Activated CD4-positive, alpha-beta memory T cell treated with anti-CD3 and anti-CD28 coated beads for 36 hours (primary cell): ENCODE measurements at places on chromosomes 13 and 19.

GRCh38 chr13:78958006-78958405 lies 299.1 kb upstream of the OBI1 start:
- DNase-seq, result no peak

- DNase-seq, result no peak
Measured at GRCh38 chr13:42706286-42706685, 75.1 kb upstream of the FAM216B start.

- no peak for DNase-seq
Measured at GRCh38 chr13:44426461-44426860, 52.8 kb downstream of the SERP2 start.

DNA sequence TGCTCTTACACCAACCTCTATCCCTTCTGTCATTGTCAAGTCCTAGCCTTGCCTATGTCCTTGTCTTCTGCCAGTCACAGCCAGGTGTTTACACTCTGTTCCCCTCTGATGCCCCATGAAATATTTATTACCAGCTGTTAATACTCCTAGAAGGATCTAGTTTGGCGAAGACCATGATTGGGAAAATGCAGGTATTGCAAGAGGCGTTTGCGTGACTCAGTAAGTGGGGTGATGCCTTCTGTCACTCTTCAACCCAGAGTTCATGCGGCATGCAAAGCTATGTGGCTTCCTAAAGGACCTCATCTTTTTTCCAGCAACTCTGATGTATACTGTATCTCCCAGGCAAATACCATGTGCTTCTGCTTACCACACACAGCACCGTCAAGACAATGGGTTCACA lies 81.8 kb upstream of the GJB6 start:
- DNase-seq, result no peak

- peak; percentile 9 for DNase-seq
Measured at GRCh38 chr19:35353635-35354034, 4.6 kb upstream of the FFAR3 start.

- DNase-seq, result no peak
Measured at GRCh38 chr13:26923824-26924605, 163.4 kb upstream of the GPR12 start.

DNA sequence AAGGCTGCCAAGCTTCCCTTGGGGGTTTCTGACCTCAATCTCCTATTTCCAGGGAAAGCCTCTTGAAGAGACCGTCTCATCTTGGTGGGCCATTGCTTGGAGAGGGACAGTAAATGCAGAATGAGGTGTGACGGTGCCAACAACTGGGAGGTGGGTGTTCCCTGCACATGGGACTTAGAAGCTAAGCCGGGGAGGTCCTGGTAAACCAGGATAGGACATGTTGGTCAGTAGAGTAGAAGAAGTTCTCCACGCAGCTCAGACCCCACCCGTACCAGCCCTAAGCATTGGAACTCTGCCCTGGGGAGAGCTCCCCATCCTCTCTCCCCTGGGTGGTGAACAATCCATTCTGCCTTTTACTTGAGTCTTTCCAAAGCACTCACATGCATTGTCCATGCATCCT lies 92.0 kb downstream of the SOX1 start:
- DNase-seq, result no peak

DNA sequence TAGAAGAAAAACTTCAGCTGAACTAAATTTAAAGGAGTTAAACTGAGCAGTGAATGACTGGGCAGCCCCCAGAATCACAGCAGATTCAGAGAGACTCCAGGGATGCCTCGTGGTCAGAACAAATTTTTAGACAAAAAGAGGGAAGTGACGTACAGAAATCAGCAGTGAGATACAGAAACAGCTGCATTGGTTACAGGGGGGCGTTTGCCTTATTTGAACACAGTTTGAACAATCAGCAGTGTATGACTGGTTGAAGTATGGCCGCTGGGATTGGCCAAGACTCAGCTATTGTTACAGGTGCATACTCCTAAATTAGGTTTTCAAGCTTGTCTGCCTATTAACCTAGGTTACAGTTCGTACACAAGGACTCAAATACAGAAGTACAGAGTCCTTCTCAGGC lies 2.2 kb upstream of the SPRYD7 start:
- no peak for DNase-seq

DNA sequence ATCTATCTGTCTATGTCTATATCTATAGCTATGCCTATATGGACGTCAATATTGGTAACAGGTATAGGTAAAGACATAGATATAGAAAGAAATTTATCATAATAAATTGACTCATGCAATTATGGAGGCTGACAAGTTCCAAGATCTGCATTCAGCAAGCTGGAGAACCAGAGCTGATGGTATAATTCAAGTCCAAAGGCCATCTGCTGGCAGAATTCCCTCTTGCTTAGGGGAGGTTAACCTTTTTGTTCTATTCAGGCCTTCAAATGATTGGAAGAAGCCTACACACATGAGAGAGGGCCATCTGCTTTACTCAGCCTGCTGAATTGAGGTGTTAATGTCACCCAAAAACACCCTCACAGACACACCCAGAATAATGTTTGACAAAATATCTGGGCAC lies 10.8 kb downstream of the RASL11A start:
- DNase-seq, result no peak

DNA sequence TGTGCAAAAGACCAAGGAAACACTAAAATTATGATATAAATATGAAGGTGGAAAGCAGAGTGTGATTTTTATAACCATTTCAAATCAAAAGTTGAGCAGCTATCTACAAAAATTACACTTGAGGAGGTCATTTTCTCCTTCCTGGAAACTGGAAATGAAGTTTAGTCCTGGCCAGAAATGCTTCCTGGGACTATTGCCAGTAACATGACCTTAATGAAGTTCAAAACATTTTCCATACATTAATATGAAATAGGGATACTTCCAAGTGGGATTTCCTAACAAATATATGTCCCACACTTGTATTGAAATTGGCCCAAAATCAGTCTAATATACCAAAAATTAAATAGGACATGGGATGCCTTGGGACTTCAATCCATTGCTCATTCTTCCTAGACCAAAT lies 1556.8 kb upstream of the MIR17HG start:
- no peak for DNase-seq

- DNase-seq, result no peak
Measured at GRCh38 chr13:102556806-102557205, 40.0 kb upstream of the TPP2 start.

DNA sequence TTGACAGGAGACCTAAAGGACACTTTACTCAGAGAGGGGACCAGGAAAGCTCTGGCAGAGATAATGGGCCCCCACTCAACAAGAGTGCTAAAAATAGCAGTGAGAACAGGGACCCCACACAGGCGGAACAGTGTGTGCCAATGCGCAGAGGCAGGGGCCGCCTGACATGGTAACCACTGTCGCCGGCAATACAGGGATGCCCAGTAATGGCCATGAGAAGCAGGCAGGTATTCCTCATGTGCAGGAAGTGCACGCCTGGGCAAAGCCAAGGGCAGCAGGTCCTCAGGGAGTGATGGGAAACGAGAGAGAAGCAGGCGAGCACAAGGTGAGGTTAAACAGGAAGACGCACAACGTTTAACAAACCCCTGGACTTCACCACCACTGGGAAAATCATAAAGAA lies 757.1 kb downstream of the LIG4 start:
- DNase-seq, result no peak

DNA sequence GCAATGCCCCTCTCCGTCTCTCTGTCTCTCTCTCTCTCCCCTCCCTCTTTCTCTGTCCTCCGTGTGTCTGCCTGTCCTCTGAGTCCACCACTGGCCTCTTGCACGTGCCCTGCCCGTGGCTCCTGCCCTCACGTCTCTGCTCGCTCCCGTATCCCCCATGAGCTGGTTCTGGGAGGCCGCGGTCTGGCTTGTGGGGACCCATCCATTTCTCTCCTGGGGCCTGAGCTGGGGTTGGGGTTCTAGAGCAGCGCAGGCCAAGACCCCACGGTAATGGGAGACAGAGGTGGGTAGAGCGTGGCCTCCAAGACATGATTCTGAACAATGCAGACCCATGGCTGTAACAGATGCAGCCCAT lies 19.0 kb downstream of the C2CD4C start:
- no peak for DNase-seq

DNA sequence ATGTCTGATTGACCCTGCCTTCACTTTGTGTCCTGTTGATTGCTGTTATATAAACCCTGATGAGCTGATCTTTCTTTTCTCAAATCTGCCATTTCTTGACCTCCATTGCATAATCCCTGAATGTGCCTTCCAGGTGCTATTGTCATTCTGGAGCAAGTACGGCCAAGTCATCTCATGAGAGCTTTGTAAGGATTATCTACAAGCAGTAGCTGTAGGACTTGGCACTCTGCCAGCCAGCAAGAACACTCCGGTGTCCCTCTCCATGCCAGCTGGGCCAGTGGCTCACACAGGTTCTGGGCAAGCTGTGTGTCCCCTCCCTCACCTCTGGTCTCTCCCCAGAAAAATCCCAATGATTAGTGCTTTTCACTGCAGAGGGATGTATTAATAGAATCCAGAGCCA lies 348.1 kb downstream of the FOXO1 start:
- DNase-seq, result no peak

DNA sequence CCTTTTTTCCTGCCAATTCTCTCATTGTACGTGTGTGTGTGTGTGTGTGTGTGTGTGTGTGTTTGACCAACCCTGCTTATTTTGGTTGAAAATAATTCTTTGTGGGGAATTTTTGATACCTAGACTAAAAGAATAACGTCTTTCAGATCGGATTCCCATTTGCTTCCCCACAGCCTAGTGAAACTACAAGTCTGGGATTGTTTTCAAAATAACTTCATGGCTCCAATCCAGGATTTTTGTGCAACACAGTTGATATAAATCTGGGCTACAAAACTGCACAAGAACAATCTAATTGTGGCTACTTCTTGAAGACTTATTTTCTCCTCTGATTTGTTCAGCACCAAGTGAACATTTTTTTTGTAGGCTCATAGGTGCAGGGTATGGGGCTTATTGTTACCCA lies 332.8 kb upstream of the MIR17HG start:
- DNase-seq, result no peak

DNA sequence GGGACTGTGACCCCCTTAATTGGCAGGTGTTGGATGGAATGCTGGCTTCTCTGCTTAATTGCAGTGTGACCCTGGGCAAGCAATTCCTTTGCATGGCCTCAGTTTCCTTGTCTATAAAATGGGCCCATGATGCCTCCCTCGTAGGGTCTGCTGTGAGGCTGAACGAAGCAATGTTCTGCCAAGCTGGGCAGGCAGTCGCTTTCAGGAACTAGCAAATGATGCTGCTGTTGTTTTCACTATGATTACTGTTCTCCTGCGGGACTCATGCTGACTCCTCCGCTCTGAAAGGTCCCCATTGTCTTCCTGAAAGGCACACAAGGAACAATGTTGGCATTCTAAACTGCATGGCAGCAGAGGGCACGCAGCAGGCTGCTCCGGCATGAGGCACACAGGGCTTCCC lies 6.8 kb downstream of the BICRA start:
- no peak for DNase-seq

DNA sequence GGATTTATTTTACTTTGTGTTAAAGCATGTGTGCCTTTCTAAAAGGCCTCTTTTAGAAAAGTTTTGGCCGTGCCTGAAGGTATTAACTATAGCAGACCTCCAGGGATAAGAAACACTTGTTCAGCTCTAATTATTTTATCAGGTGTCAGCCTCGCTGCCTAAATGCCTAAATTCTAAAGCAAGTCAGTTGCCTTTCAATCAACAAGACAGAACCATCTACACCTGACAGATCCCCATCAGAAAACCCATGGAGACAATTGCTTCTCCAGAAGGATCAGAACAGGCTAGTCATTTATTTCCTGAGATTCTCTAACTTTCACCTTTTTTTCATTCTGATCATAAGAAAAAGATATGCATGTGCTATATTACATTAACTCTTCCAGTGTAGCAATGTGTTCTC lies 171.4 kb upstream of the GPC6 start:
- no peak for DNase-seq

DNA sequence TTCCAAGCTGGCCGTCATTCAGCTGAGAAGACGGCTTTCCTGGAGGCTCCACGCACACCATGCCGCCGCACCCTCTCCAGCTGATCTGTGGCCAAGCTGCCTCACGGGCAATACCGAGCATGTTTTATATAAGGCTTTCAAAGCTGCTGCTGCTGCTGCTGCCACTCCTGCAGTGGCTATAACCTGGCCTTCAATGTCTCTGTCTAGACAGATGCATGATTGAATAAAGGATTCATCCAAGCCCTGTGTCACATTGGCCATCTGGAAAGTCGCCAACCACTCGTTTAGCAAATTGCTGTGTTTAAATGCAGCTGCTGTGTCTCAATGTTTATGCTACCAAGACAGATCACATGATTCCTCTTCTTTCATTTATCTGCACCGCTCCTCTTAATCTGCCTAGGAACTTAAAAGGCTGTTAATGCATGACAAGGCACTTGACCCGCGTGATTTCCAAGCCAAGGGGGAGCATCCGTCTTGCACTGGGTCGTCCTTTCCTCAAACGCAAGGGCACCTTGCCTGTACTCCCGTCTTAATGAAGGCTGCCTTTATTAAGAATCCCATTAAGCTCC lies 114.3 kb downstream of the TEX26 start:
- no peak for DNase-seq

- DNase-seq, result no peak
Measured at GRCh38 chr19:39483141-39483540, 2.5 kb downstream of the TIMM50 start.

- peak; percentile 83 for DNase-seq
Measured at GRCh38 chr19:1503089-1503924, 9.5 kb downstream of the ADAMTSL5 start.

- peak; percentile 61 for DNase-seq
Measured at GRCh38 chr13:20127562-20128458, 33.0 kb downstream of the GJA3 start.

- peak; percentile 71 for DNase-seq
Measured at GRCh38 chr19:11560404-11561051, 1.5 kb upstream of the ELOF1 start.

- no peak for DNase-seq
Measured at GRCh38 chr13:111908361-111908760, 158.6 kb upstream of the SOX1 start.

GRCh38 chr13:90362707-90363106 lies 984.8 kb upstream of the MIR17HG start:
- no peak for DNase-seq

DNA sequence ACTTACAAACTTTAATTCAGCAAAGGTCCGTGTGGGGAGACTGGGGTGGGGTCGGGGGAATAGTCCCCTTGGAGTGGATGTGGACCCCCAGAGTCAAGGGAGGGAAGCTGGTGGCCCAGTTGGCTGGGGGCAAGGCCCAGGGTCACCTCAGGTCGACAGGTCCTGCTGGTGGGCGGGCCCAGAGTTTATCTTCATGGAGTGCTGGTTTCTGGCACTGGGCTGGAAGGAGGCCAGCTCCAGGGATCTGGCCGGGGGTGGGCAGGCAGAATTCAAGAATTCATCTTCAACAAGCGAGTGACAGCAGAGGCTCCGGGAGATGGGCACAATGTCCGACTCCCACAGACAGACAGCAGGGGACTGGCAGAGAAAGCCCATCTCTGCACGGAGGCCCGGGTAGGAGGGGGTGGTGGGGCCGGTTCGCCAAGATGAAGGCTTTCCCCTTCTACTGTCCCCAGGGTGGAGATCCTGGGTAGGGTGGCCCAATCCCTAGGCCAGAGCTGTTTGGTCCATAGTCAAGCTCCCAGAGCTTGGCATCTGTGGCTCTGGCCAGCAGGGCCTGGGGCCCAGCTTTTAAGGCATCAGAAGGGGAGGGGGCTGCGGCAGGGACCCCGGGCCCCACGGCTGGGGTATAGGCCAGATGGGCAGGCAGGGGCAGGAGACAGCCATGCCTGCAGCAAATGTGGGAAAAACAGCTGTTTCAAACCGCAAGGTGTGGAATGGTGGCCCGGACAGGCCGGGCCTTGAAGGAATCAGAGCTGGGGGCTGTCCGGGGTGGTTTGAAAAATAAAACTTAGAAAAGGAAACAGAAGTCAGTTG lies 622 bp upstream of the FDX2 start:
- DNase-seq, result no peak

GRCh38 chr13:98752467-98753290 lies at the start of gene SLC15A1:
TSS of gene SLC15A1 (minus strand) at chr13:98752672. CDS start at chr13:98752598, 74 bp downstream.
- no peak for DNase-seq
